Midbrain (tissue), 1 donor: ENCODE measurements at places on chromosomes 5 and 9.
A peak's percentile ranks its signal among the peaks of the same experiment; 100 is the strongest.

DNA sequence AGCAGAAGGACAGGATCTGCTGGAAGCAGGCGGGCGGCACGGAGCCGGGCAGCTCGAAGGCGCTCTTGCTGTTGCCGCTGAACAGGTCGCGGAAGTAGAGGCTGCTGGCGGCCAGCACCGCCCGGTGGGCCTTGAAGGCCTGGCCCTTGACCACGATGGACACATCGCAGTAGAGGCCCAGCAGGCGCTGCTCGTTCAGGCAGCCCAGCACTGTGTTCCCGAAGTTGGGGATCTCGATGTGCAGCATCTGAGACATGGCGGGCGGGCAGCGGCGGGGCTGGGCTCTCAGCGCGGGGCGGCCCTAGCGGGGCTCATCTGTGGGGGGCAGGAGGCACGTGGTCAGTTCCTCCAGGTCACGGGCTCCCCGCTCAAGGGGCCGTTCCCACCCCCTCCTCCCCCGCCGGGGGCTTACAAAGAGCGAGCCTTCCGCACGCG, 44.8 kb downstream of the NACC2 start:
- peak; percentile 50 for DNase-seq

DNA sequence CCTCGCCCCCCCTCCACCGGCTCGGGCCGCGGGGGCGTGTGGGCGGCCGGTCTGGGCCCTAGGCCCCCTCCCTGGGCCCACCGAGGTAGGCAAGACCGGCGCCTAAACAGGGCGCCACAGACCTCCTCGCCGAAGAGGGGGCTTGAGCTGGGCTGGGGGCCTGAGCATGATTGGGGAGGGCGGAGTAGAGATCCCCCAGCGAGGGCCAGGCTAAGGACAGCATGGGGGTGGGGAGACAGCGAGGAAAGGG, 108.9 kb downstream of the PSD2 start:
- DNase-seq = no peak

- DNase-seq = no peak
Measured at GRCh38 chr5:161278739-161279660, 267.5 kb downstream of the GABRB2 start.

GRCh38 chr5:67238191-67238590, 41.6 kb upstream of the CD180 start:
- no peak for DNase-seq

DNA sequence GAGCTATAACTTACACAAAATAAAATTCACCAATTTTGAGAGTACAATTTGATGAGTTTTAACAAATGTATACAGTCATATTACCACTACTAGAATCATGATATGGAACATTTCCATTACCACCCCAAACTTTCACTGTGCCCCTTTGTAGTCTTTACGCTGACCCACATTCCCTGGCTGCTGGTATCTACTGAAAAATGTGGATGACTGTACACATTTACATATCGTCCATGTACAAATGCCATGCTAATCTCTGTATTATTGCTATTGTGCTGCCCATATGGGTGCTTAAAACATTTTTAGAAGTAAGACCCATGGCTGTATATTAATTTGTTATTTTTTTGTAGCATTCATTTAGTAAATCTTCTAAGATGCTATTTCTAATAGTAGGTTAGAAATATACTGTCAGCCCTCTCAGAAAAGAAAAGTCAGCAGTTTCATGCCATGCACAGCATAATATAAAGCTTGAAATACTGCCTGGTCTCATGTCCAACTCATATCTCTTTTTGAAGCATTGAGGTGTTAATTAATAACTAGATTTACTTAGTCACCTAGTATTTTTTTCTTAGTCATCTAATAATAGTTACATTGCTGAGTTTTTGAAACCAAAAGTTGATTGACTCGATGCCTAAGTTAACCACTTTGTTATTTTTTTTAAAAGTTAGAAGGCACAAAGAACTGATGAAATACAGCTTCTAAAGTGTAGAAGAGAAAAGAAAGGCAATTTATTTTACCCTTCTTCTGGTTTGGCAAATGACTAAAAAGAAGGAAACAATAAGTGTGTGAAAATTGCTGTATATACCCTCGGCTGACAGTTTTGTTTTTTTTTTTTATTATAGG, 188.3 kb upstream of the MEF2C start:
- no peak for DNase-seq

DNA sequence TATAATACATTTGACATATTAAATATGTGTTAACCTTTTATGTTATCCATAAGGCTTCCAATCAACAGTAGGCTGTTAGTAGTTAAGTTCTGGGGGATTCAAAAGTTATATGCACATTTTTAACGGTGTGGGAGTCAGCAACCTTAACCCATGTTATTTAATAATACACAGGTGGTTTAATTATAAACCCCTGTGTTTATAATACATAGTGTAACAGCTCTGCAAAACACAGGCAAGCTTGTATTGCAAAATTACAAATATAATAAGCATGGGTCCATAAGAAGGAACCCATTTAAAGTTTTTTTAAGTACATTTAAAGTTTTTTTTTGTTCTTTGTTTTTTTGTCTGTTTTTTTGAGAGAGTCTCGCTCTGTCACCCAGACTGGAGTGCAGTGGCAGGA, 14.5 kb upstream of the RAD23B start:
- no peak for DNase-seq

DNA sequence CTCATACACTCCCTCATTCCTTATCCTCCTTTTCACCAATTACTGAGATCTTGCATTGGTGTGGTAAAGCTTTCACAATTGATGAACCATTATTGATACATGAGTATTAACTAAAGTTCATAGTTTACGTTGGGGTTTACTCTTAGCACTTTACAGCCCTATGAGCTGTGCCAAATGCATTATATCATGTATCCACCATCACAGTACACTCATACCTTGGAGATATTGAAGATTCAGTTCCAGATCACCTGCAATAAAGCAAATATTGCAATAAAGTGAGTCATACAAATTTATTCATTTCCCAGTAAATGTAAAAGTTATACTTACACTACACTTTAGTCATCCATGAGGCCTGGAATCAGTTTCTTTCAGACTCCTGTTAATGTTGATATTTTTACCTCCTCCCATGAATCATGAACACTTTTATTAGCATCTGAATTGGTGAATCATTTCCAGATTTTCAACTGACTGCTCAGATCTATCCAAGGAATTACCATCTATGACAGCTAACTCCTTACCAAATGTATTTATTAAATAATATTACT, 546.6 kb upstream of the PTPRD start:
- DNase-seq = no peak

DNA sequence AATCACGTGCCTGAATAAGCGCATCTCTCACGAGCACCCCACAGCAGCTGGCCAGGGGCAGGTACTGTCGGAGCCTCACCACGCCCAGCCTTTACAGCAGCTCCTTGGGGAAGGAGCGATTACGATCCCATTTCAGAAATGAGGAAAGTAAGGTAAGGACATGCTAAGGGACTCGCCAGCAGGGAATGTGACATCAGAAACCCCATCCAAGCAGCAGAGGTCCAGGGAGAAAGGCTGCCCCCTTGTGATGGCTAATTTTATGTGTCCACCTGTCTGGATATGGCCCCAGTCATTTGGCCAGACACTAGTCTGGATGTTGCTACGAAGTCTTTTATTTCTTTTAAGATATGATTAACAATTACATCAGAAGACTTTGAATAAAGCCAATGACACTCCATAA, 77.3 kb downstream of the UBE2QL1 start:
- no peak for DNase-seq

DNA sequence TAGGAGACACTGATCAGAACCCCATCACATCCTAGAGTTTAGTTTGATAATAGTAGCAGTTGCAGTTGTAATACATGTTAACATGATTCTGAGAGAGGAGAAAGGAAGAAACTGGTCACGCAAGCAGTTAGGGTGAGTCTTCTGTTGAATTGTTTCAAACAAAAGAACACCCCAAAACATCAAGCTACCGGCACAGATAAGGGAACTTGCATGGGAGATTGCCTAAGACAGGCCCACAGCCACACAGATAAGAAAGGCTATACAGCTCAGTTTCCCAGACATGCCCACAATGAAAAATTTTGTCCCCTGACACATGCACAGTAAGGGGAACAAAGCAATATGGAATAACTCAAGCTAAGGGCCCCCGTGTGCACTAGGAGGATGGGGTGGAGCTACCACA, 15.9 kb downstream of the HSPB3 start:
- no peak for DNase-seq

DNA sequence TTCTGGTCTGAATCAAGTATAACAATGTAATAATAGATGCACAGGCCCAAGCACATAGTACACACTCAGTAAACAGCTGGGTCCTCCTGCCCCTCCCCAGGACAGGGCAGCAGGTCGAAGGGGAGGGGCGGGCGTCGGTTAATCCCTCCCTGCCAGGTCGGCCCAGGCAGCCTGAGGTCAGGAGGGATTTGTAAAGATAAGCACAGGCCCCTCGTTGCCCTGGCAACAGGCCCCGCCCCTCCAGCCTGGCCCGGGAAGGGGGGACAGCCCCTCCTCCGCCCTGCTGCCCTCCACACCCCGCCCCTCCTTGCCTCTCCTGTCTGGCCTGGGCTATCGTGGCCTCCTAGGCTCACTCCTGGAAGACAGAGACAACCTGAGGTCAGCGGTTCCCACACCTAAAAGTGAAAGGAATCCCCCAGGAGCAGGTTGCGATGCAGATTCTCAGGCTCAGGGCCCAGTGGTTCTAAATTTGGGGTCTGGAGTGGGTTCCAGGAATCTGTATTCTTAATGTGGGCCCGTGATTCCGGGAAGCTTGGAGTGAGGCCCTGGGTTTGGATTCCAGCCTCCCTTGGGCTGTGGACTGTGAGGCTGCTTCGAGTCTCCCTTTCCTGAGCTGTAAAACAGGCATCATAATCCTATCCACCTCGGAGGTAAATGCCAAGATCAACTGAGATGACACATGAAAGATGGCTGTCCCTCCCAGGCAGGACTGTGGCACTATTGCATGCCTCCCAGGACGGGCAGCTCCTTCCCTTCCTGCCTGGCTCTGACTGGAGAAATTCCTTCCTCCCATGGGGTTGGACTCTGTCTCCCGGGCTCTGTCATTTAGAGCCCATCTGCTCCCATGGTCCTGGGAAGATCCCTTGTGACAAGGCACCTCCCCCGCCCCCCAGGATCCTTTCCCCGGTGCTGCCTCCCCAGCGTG, 4.4 kb downstream of the CRB2 start:
- no peak for DNase-seq
